ENCODE measurements at places on chromosomes 1 and 21. TPM values are rescaled to one million over a fixed set of nuclear protein-coding genes. Genes with fewer than 3 reads are reported as not detected.

The MAN1C1 gene
- 0.07 TPM for total RNA-seq

- no peak for DNase-seq
Observed at GRCh38 chr1:7632176-7632575, 138.9 kb upstream of the VAMP3 start.

GRCh38 chr1:152861374-152861773, 1.6 kb downstream of the LCE7A start:
- no peak for DNase-seq

- no peak for DNase-seq
Observed at GRCh38 chr1:51272916-51273315, 36.8 kb downstream of the RNF11 start.

DNA sequence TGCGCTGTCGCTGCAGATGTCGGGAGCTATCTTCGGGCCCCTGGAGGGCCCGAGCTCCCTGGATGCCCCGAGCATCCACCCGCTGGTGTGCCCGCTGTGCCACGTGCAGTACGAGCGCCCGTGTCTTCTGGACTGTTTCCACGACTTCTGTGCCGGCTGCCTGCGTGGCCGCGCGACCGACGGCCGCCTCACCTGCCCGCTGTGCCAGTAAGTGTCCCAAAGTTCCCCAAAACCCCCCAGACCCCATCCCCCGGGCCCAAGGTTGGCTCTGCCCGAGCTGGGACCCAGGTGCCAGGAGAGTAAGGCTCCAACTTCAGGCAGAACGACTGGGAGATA, 569 bp downstream of the RNF207 start:
- DNase-seq: no peak
